Stimulated activated CD8-positive, alpha-beta memory T cell treated with anti-CD3 and anti-CD28 coated beads, Interleukin-4, amount 100 ng/mL, for 1 hour (primary cell): ENCODE measurements at places on chromosomes 6 and 20.

DNA sequence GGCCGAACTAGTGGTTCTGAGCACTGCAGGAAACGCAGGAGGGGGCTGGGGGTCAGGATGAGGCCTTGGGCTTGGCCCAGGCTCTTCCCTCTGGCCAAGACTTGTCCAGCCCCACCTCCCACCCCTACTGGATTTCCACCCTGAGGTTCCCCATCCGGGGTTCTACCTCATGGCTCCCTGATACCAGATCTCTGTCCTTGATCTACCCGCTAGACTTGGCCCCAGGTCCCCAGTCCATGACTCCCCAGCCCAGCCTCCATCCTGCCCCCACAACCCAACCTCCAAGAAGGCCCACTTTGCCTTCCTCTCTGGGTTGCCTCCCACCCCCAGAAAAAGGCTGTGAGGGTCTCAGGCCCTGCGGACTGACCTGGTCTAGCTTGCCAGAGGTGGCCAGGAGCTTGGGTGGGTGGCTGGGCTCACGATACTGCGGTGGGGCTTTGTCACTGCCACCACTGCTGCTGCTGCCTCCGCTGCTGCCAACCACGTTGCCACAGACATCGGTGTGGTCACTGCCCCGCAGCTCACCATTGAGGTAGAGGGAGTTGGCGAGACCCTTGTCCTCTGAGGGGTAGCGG is 6.8 kb upstream of the FASTKD5 start:
- no peak for DNase-seq

GRCh38 chr6:77424761-77425160 is 38.5 kb downstream of the HTR1B start:
- DNase-seq = no peak

- no peak for DNase-seq
These were observed 301.8 kb downstream of the TBC1D32 start for GRCh38 chr6:121032268-121033006.

GRCh38 chr6:106356378-106356777 is 4.1 kb upstream of the CRYBG1 start:
- no peak for DNase-seq
